ENCODE measurements at places on chromosomes 16 and 17.

GRCh38 chr16:19840524-19841110 is 44.0 kb downstream of the GPRC5B start:
- no peak for DNase-seq

GRCh38 chr17:78735832-78736525 is 46.1 kb downstream of the CYTH1 start:
- DNase-seq = no peak

- no peak for DNase-seq
Measured at GRCh38 chr16:27640277-27640600, 90.3 kb downstream of the KATNIP start.

DNA sequence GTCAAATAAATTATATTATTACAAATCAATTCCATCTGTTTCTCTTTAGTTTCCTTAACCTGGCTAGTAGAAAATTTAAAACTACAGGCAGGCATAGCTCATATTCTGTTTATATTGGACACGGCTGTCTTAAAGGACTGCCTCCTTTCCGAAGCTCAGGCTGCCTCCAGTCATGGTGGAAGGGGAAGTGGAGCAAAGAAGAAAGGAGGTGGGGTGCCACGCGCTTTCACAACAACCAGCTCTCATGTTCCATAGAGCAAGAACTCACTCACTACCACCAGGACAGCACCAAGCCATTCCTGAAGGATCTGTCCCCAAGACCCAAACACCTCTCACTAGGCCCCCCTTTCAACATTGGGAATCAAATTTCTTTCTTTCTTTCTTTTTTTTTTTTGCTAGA is 149.3 kb upstream of the KCNJ18 start:
- DNase-seq = no peak

DNA sequence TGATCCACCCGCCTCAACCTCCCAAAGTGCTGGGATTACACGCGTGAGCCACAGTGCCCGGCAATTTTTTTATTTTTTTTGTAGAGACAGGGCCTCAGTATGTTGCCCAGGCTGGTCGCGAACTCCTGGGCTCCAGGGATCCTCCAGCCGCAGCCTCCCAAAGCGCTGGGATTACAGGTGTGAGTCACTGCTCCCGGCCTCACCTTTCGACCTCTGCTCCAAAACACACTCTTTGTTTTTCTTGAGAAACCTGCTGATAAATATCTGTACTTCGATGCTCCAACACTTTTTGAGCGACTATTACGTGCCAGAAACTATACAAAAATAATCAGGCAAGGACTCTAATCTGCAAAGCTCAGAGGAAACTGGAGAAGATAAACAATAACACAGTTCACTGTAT is 1.0 kb downstream of the MED1 start:
- DNase-seq = no peak

GRCh38 chr16:66258916-66259845 is 107.3 kb upstream of the CDH5 start:
- no peak for DNase-seq

DNA sequence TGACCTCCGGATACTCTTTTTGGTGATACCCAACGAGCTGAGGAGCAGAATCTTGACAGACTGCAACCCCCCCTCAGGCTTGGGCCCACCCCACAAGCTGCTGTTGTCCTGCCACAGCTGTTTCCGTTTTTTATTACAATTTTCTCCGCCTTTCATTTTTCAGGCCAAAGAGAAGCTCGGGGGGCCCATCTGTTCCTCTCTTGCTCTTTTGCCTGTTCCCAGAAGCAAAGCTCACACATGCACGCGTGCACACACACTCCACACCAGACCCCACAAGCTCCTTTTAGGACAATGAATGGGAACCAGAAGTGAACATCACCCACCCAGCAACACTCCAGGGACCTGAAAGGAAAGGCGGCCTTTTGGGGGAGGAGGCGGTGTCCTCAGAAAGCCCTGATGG is 16.3 kb downstream of the SOX9 start:
- DNase-seq = no peak

GRCh38 chr17:63120406-63120805 is 154.4 kb downstream of the TANC2 start:
- DNase-seq = no peak

DNA sequence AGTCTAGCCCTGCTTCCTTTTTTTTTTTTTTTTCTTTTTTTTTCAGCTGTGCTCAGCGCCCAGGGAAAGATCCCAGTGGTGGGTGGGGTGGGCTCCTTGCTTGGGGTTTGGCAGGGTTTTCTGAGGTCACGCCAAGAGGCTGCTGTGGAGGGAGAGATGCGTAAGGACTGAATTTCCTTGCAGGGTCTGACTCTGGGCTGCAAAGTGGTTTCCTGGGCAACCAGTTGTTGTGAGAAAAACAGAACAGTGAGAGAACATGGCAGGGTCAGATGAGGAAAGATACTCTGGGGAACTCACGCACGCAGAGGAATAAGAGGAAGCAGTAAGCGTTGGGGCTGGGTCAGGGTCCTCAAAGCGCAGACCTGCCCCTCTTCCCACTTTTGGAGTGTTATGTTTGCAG is 119.5 kb downstream of the IRF8 start:
- peak; percentile 24 for DNase-seq

DNA sequence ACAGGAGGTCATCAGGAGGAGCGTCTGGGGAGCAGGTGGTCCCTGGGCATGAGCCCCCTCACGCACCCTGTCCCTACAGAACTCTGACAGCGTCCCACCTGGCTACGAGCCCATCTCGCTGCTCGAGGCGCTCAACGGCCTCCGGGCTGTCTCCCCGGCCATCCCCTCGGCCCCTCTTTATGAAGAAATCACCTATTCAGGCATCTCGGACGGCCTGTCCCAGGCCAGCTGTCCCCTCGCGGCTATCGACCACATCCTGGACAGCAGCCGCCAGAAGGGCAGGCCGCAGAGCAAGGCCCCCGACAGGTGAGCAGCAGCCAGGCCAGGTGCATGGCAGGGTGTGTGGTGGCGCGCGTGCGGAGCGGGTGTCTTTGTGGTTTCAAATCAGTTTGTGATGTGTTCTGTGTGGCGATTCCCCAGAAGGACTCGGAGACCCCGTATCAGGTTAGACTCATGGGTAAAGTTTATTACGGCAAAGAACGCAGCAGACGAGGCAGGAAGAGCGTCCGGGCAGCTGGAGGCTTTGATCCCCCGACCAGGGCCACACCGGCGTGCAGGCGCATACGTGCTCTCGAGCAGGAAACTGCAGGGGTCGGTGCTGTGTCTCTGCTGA is 11.8 kb upstream of the NUDT16L1 start:
- DNase-seq = no peak

DNA sequence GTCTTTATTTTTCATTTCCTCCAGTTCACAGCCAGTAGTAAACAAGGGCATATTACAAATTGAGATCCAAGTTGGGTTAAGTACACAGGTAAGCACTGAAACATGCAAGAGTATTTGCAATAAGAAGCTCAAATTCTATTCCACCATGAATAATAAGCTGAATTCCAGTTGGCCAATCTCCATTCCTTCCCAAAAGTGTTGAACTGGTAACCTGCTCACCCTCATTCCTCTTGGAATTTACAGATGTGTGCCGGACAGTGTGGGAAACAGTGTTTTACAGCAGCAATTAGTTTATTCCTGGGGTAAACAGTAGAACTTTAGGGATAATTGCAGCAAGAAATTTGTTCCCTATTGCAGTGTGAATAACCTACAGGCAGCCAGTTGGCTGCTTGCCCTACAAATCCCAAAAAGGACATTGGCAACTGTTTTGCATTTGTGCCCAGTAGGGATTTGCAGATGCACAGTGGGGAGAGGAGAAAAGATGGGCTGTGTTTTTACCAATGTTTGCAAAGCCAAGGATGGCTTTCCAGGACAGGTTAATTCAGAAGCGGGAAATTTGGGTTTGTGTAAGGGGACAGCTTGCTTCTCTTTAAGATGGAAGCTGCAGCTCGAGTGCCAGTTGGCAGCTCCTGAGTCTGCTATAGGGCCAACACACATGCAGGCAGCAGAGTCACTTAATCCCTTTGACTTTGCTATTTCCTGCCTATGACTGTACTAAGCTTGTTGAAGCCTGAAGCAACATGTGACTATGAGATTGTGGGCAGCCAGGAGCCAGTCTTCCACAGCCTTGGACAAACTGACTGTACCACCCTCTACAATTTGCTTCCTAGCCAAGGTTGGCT is 318.9 kb downstream of the MAP2K6 start:
- no peak for DNase-seq

- no peak for DNase-seq
Measured at GRCh38 chr17:27489045-27489715, 32.9 kb downstream of the KSR1 start.

GRCh38 chr17:189444-189843 is 8.0 kb upstream of the DOC2B start:
- DNase-seq = no peak

- DNase-seq = no peak
Measured at GRCh38 chr17:55772086-55772485, 21.2 kb downstream of the PCTP start.

- DNase-seq = no peak
Measured at GRCh38 chr17:73791631-73792030, 147.4 kb upstream of the SDK2 start.

DNA sequence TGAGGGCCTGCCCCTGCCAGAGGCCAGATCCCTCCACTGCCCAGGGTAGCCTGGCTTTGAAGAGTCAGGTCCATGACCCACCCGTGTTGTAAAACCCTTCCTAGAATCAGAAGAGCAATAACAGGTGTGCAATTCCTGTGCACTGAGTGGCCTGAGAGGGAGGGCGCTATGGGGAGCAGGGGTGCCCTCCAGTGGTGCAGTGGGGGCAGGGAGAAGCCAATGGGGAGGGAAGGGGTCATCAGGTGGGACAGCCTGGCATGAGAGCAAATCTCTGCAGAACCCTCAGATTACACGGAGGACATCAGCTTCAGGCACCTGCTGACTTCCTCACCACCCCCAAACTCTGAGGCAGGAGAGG is 72.9 kb upstream of the ZNF469 start:
- no peak for DNase-seq

DNA sequence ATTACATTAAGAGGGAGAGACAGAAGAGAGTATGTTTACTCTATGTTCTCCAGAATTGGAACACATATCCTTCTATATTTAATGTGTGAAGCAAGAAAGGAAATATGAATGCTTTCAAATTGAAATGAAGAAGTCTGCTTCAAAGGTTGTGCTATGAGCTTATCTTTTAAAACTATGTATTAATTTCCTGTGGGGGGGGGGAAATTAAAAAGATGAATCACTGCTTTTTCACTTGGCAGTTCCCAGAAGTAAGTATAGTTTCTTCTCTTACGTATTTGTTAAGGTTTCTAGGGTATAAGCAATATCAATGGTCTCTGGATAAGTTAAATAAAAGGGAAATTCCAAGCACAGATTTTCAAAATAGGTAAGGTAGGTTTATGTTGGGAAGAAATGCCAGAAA is 7.0 kb downstream of the TERF2 start:
- DNase-seq = no peak

- DNase-seq = no peak
Measured at GRCh38 chr17:5931616-5932015, 138.6 kb upstream of the WSCD1 start.

DNA sequence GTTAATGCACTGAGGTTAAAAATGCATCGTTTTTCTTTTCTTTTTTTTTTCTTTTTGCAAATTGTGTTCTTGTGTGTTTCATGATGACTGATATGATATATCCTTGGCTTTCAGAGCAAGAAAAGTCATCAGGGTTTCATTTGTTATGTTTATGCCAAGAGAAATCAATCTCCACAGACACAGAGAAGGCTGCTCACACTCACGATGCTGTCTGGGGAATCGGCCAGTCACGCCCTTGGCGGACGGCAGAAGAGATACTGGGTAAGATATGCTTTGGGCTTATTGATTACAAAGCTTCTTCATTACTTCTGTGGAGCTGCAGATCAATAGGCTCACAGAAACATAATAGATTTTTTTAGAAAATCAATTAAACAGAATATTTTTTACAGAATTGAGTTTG is 42.2 kb upstream of the TNRC6C start:
- no peak for DNase-seq

GRCh38 chr16:68751160-68751559 is 14.1 kb downstream of the CDH1 start:
- DNase-seq = no peak

DNA sequence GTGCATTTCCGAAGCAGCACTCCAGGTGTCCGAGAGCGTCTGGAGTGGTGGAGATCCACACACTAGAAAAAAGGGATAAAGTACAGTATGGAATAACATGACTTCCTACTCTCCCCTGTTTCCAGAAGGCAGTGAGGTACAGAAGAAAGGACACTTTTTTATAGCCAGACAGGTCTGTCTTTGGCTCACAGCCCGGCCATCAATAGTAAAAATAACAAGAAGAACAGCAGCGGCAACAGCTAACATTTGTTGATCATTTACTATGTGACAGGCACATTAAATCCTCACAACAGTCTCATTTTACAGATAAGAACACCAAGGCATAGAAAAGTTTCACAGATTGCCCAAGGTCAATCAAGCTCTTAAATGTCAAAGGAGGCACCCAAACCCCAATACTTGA is 16.2 kb downstream of the DYNLRB2 start:
- no peak for DNase-seq

- no peak for DNase-seq
Measured at GRCh38 chr17:68535922-68536321, 23.7 kb downstream of the PRKAR1A start.

- no peak for DNase-seq
Measured at GRCh38 chr17:14038206-14038605, 31.1 kb upstream of the COX10 start.

DNA sequence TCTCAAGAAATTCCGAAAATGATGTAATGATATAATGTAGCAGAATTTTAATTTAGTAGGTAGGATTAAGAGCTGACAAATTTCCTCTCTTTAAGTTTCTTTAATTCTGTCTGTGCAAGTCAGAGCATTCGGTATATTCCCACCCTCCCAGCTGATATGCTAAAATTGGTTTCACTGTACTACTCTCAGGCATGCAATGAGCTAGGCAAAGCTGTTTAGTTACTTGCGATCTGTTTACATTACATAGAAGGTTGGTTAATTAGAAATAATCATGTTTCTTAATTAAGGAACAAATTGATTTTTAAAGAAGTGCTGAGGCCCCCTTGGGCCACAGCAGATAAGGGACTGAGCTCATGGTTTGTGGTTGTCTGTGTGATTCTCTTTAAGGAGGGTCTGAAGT is 432.8 kb upstream of the HSBP1 start:
- DNase-seq = no peak

Data from SIG-M5 (cell line).